Stimulated activated CD4-positive, alpha-beta T cell treated with anti-CD3 and anti-CD28 coated beads, Interleukin-1b, Interleukin-23, amount 100 ng/mL, for 4 hours (primary cell): ENCODE measurements at places on chromosomes 3 and 15.

DNA sequence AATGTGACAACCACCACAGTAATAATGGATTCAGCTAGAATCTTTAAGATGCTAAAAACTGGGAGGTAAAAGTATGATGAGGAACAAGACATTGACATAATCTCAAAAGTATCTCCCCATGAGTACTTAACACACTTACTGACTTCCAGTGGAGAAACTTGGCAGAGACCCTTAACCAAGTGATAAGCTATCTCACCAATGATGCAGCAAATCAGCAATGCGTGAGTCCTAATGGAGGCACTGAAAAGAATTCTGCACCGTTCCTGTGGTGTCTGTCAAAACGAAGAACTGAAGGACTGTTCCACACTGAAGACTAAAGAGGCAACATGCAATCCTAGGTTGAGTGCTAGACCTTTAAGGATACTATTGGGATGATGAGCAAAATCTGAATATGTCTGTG lies 67.9 kb upstream of the OCA2 start:
- DNase-seq: no peak

DNA sequence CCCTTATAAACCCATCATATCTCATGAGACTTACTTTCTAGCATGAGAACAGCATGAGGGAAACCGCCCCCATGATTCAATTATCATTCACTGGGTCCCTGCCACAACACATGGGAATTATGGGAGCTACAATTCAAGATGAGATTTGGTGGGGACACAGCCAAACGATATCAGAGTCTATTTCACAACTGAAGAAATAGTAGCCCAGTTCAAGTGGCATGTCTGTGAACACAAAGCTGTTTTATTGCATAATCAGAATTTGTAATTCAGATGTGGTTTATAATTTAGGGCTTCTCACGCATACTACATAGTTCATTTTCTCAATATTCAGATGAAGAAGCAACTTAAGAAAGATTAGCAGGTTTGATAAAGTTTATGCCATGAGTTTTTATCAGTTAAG lies 1188.0 kb upstream of the ALCAM start:
- DNase-seq: no peak

GRCh38 chr3:149307435-149307783 lies 26.0 kb downstream of the TM4SF18 start:
- no peak for DNase-seq

DNA sequence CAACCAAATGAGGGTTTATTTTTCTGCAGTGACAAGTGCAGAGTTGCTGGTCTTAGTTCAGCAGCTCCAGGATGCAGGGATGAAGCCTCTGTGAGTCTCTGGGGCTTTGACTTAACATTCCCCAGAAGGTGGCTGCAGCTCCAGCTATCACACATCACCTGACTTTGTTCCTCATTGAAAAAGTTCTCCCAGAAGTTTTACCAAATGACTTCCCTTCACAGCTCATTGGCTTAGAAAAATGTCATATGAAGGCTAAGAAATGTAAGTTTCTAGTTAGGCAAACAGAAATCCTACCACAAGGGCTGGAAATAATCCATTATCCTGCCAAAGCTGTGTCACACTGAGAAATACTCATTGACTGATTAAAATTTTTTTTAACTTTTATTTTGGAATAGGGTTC lies 184.9 kb downstream of the MINAR1 start:
- DNase-seq: no peak

DNA sequence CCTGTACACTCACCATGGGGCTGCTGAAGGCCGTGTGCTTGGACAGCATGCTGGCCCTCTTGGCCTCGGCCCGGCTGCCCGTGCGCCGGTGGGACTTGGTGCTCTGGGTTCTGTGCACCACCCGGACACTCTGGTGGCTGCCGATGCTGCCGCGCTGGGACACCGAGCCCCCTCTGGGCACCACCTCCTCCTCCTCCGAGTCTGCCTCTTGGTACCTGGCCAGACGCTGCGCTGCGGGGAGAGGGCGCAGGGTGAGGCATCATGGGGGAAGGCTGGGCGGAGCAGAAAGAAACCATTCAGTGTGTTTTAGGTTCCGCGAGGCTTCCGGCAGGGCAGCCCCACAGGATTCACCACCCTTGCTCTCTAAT lies 145.0 kb downstream of the ATP10A start:
- DNase-seq: no peak

GRCh38 chr3:118736107-118736506 lies 298.5 kb downstream of the IGSF11 start:
- DNase-seq: no peak

GRCh38 chr3:49158792-49159191 lies 7.3 kb downstream of the CCDC71 start:
- no peak for DNase-seq

DNA sequence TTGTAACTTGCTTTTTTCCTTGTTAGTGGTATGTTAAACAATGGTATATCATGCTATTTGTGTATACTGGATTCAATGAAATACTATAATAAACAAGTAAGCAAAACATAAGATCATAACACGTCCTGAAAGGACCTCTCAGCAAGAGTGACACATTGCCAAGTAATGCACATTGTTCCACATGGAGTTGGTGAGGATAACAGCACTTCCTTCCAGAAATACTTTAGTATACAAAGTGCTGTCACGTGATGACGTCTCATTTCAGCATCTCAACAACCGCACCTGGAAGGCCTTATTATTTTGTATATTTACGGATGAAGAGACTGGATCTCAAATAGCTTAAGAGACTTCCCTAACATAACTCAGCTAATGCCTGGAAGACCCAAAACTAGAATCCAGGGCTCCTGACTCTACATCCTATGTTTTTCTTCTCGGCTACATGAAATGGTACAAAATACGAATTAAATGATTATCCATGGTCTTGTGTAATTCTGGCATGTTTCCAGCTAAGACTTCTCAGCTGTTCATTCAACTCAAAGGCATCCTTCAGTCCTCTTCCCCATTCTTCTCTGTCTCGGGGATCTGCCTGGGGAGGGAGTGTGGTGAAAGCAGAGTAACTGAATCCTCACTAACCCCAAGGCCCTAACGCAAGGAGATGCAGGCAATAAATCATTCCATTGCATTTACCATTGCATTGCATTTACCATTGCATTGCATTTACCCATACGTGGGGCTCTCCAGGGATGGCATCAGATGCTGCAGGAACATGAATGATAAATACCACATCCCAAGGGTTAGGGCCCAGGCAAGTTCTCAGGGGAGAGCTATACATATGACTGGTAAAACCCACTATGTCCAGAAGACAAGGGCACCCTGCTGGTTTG lies 79.2 kb downstream of the LIPC start:
- no peak for DNase-seq

GRCh38 chr3:158085358-158085757 lies 20.9 kb downstream of the SHOX2 start:
- no peak for DNase-seq

DNA sequence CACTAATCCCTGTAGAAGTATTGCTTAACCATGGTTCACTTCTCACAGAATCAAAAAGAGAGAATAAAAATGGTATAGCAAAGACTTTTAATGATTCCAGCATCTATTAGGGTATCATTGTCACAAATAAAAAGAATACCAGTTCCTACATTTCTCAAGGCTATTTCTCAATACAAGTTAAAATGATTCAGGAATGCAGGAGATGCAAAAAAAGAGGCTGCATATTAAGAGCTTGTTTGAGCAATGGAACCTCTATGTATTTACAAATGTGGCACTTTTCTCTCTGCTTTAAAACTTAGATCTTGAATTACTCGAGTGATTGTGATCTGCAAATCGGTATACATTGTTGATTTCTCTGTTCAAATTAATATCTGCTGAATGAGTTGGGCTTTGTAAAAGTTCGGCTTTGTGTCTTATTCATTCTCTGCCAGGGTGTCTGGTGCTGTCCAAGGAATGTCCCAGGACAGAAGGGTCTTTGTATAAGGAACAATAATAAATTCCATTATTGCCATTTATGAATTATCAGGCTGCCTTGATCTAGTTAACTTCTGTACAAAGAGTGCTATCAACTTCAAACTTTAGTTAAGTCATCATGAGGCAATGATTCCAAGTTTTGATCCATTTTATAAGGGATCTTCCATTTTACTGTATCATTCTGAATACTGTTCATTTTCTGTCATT lies 364.2 kb downstream of the RBMS3 start:
- no peak for DNase-seq

DNA sequence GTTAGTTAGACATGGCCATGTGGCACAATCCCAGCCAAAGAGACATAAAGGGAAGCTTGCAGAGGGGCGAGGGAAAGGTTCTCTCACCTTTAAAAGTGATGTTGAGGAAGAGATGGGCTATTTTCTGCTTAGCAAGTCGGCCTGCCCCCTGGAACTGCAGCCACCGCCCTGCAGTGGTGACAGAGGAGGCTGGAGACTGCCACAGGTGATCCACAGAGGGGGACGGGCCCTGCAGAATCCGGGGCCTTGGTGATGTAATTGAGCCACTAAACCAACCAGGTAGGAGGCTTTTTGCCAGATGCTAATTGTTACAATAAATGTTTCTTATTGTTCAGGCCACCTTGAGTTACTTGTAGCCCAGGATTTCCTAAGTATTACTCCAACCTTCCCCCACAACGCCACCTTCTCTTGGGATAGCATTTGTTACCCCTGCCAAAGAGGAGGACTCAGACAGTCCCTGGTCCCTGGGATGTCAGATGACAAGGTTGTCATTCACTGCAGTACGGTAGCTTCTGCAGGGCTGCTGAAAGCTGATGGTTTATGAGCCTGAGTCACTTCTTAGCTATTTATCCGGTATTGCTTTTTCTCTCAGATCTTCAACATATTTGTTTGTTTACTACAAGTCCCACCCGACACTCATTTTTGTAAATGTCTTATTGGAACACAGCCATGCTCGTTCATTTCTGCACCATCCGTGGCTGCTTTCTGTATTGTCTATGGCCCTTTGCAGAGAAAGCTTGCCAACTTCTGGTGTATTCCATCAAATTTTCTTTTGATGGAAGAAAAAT lies 63.3 kb upstream of the SEC61A1 start:
- DNase-seq: no peak

- no peak for DNase-seq
Observed at GRCh38 chr3:130820976-130821375, 72.9 kb upstream of the ATP2C1 start.

- DNase-seq: no peak
Observed at GRCh38 chr3:129727707-129728106, 121.2 kb upstream of the PLXND1 start.

GRCh38 chr15:30906366-30906765 lies 2.7 kb downstream of the FAN1 start:
- no peak for DNase-seq

- no peak for DNase-seq
Observed at GRCh38 chr15:45391746-45392583, 13.6 kb upstream of the GATM start.

GRCh38 chr3:159839561-159840379 lies 148.9 kb upstream of the IL12A start:
- DNase-seq: no peak

- DNase-seq: no peak
Observed at GRCh38 chr3:10581251-10581650, 75.9 kb upstream of the ATP2B2 start.

GRCh38 chr15:70498096-70498626 lies 265.2 kb downstream of the UACA start:
- DNase-seq: no peak

DNA sequence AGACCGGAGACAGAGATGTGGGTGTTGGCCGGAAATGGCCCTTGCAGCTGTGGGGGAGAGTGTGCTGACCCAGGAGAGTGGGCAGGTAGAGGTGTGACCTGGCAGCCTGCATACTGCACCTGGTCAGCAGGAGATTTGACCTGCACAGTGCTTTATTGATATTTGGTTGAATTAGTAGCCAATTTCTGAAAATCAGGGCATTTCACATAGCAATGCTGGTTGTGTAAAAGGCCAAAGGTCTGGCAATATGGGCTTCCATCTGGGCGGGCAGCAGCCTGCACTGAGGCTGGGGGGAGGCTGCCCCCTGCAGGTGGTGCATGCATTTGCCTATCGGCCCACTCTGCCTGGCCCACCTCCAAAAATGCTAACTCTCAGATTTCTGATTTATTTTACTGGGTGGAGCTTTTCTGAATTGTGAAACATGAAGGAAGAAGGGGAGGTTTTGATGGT lies 9.4 kb upstream of the MGLL start:
- peak; percentile 11 for DNase-seq

DNA sequence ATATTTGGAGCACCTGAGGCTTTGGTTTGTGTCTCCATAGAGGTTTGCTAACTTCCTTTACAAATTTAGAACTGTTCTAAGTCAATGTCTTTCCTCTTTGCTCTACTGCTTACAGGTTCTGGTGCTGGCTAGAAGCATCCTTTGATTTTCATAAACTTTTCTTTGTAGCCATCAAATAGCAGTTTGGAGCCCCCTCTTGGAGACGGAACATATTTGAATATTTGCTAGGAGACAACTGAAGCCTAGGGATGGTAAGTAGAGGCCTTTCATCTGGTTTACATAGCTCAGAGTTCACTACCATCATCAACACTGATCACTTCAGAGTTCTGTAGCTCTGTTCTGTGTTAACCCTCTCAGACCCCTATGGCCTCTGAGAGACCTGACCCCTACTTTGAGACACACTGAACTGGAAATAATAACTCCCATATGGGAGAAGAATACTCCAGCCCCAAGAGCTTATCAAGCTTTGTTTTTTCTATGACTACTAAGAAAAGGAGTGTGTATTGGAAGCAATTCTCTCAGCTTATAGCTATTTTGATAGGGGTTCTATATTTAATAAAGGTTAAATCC lies 420.4 kb downstream of the EPHA3 start:
- DNase-seq: no peak

- no peak for DNase-seq
Observed at GRCh38 chr3:10875914-10876313, 59.9 kb downstream of the SLC6A11 start.
